ENCODE measurements at places on chromosomes 1 and 21.
A peak's percentile ranks its signal among the peaks of the same experiment; 100 is the strongest.

DNA sequence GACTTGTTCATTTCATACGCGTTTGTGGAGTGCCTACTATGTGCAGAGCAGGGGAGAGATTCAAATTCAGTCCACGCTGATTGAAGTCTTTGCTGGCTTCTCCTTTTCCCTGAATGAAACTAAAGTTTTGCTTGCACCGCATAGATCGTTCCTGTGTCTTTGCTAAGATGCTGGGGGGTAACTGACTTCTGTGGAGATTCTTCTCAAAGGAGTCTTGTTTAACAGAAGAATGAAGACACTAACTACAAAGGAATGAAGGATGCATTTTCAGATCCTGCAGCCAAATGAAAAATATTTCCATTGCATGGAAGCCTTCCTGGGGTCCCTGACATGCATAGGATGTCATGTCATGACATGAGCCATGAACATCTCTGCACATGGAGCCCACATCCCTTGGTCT is 26.9 kb upstream of the H6PD start:
- DNase-seq: no peak

GRCh38 chr1:60870269-60870865 is 212.0 kb upstream of the NFIA start:
- DNase-seq: no peak

DNA sequence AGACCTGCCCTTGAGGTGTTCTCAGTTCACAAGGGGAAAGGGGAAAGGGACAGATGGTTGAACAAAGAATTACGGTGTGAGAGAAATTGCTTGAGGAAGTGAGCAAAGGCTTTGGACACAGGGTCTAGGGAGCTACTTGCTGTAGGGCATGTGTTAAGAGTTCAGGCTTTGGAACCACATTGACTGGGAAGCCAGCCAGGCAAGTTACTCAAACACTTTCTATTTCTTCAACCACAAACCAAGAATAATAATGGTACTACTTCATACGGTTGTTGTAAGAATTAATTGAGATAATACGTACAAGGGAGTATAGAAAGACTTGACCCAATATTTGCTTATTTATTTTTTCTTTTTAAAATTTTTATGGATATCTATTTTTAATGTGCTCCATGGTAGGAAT is 26.6 kb downstream of the AK4 start:
- no peak for DNase-seq

DNA sequence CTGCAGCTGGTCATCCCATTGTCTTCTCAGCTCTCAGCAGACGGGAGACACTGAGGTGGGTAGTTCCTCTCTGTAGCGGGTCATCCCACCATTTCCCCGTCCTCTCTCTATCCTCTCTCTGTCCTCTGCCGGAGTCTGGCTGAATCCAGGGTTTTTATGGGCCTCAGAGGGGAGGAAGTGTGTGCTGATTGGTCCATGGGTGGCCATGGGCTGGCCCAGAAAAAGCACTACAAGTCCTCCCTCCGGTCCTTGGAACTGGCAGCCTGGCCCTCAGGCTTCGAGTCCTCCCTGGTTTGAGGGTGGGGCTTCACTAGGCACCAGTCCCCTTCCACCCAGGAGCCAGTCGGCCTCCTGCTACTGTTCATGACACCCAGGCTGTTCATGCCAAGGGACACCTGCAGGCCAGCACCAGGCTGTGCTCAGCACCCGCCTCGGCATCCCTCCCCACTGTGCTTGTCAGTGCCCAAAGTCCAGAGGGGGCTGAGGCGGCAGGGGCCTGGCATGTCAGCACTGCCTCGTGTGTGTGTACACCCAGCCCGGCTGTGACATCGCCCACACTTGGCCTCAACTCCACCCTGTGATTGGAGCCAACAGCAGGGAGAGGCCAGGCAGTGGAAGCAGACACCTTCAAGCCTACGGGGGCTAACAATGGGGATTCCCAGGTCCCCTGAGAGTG is 23.0 kb upstream of the LRRC8C start:
- DNase-seq: peak; percentile 72

GRCh38 chr1:101003012-101003650 is 22.5 kb downstream of the DPH5 start:
- DNase-seq: no peak
